ENCODE measurements at places on chromosomes 11 and 22.

DNA sequence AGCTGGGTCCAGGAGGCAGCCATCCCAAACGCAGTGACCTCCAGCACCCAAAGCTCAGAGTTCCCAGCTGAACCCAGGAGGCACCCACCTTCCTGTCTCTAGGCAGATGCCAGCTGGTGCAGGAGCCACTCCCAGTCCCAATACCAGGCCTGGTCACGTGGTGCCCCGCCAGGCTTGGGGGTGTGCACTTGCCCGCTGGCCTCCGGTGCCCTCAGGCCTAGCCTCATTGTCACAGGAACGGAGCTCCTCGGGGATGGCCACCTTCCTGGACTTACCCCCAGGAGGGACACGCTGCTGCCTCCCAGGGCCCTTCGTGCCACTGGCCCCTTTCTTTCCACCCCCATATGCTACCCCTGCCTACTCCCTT, 4.6 kb downstream of the BID start:
- DNase-seq: no peak

DNA sequence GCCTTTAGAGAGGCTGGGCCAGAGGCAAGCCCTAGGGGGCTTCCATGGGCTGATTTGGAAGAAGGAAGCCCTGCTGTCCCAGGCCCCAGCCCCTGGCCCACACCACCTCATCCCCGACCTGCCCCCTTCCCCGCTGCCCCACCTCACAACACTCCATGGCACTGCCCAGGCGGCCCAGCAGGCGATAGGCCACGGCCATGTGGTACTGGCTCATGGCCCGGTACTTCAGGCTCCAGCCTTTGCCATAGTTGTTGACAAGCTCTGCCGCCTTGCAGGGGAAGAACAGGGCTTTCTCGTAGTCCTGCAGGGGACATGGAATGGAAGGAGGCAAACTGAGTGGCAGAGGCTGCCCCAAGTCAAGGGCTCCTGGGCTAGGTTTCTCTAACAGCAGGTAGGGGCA, 6.4 kb downstream of the RAPSN start:
- DNase-seq: no peak

DNA sequence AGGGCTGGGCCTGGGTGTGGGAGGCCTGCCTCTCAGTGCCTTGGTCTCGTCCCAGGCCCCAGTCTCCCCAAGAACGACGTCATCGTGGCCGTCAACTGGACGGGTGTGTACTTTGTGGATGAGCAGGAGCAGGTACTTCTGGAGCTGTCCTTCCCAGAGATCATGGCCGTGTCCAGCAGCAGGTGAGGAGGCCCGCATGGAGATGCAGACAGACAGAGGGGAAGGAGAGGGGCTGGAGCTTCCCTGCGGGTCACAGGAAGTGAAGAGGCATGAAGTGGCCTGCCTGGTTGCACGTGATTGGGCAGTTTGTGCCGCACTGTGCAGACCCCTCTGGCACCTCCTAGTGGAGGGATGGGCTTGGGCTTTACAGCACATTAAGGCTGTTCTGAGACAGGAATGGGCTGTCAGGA, 70.4 kb downstream of the MYO7A start:
- no peak for DNase-seq

DNA sequence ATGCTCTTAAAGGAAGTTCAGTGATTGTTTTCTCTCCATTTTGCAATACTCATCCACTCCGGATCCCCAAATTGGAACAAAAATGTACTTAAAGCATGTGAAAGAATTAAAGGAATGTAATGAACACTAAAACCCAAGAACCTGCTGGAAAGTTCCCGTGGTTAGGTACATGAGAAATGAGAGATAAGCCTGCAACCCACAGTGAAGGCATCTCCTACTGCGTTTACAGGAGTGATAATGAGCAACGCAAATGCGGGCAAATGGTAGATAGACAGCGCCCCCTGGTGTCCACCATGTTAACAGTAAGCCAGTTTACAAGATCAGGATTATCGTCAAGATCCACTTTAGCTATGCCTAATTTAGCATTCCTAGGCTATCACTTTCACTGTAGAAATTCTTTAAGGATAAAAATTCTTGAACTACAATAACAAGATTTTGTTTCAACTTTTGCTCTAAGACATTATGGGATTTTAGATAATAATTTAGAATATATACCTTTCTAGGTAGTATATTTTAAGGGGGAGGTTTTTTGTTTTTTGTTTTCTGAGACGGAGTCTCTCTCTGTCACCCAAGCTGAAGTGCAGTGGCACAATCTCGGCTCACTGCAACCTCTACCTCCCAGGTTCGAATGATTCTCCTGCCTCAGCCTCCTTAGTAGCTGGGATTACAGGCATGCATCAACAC, 29.9 kb downstream of the ALG9 start:
- DNase-seq: peak; percentile 51

GRCh38 chr11:127825183-127825582, 762.2 kb downstream of the ETS1 start:
- no peak for DNase-seq

GRCh38 chr11:115437902-115438575, 66.2 kb downstream of the CADM1 start:
- no peak for DNase-seq

- DNase-seq: no peak
Observed at GRCh38 chr22:39732625-39733024, 160.9 kb downstream of the ENTHD1 start.

GRCh38 chr11:3836903-3837302, 3.9 kb downstream of the RHOG start:
- DNase-seq: no peak

- DNase-seq: no peak
Observed at GRCh38 chr11:84419616-84420015, 1133.4 kb upstream of the CCDC90B start.

DNA sequence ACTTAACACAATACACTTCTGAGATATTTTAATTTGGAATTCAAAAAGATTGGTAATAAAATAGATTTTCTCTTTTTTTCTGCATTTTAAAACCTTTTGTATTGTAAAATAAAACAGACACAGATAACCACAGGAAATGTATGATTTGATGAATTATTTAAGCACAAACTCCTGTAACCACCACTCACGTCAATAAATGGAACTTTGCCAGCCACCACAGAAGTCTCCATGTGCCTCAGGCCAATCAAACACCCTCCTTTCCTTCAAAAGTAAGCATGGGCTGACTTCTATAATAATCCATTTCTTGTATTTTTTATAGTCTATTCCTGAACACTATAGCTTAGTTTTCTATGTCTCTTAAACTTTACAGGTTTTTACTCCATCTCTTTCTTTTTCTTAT, 721.7 kb downstream of the DLG2 start:
- DNase-seq: no peak

DNA sequence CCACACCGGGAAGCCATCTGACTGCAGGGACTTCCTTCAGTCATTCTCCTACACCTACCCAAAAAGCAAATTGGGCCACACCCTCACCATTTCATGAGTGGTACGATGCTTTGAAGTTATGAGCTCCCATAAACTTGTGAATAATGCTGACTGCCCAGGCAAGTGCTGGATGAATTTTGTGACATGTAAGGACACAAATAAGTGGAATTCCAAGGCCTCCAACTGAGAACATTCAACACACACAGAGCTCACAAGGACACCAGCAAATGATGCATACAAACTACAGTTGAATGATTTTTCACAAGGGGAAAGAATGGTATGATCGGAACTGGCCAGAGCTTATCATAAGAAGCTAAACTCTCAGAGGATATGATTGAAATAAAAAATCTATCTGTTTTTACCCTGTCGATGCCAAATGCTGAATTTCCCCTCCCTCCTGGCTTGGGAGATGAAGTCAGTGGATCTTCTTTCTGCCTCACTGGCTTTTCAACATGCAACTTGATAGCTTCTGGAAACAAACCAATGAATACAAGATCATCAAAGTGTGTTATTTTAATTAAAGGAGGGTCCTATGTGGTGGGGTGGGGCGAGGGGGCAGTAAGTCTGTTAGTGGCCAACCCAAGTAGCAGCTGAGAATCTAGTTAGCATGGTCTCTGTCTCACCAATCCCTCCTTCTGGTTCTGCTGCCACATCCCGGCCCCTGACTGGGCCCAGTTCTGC, 123.8 kb downstream of the WT1 start:
- DNase-seq: no peak

GRCh38 chr11:120063686-120064340, 74.1 kb downstream of the TRIM29 start:
- no peak for DNase-seq

GRCh38 chr11:76115555-76115954, 90.7 kb downstream of the WNT11 start:
- DNase-seq: no peak

DNA sequence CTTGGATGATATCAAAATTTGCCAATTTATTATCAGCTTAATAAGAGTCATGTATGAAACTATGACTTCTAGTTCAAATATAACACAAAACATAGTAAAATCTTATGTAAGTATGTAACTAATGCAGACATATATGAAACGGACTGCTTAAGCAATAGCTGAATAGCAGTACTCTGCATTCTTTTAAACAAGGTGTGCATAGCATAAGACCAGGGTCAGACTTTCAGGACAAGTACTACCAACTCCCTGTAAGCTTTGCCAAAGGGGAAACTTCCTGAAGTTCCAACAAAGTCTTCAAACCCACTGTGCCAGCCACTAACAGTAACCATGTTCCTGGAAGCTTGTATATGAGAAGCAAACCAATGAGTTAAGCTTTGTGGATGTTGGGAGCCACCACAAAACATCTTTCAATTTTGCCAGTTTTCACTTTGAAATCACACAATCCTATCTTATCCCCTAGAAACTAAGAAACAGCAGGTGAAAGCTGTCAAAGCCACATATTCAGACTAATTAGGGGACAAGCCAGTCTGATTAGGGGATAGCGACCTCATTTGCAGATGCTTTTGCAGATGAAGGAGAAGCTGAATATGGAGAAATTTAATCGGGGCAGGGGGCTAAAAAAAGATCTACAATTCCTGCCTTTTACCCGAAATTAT, 13.3 kb downstream of the RBFOX2 start:
- DNase-seq: no peak

DNA sequence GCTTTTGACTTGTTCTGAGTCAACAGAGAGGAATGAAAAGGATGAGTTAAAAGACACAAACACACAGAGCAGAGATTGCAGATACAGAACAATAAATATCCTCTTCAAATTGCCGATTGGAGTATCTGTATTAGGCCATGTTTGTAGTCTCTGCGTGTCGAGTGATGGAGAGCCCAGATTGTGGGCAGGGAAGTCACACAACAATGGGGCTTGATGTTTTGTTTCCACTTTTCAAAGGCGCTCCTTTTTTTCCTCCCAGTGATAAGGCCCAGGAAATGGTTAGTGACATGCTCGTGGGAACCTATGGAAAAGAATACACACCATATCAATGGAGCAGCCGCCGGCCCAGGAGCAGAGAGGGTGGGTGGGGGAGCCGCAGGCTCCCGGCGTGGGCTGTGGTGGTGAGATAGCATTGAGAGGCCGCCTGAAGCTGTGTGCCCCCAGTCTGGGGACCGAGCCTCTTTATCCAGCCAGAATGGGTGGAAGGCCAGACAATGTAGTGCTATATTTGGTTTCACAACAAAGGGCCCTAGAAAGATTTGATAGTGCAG, 555.9 kb downstream of the INSC start:
- DNase-seq: no peak

DNA sequence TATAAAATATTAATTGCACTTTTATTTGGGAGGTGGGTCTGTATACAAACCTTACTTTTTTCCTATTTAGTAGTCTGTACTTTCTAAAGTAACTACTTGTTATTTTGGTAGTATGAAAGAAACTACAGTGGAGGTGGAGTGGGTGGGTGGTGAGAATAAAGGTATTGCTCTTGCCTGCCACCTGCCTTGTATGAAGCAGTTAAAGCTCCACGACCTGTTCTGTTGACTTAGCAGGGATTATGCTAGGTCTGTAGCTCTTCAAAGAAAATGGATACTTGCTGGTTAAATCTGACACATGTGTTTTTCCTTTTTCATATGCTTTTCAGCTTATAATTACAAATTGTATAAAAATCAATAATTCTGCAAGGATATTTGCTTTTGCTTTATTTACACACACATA, 111.9 kb downstream of the EHF start:
- DNase-seq: no peak

GRCh38 chr11:63504054-63504453, 1.8 kb upstream of the LGALS12 start:
- DNase-seq: no peak

DNA sequence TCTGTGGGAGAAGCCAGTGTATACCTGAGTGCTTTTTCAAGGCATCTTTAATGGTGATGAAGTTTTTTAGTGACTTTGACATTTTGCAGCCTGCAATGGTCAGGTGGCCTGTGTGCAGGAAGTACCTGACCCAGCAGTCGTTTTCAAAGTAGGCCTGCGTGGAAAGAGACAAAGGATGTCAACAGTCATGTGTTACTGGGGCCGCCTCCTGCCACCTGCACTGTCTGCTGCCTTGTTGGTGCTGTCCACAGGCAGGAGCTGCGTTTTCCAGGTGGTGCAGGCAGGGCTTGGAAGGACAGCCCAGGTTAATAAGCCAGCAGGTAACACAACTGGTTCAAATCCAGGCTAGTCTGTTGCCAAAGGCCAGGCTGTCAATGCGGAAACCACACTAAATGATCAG, 26.5 kb upstream of the NAP1L4 start:
- DNase-seq: no peak

GRCh38 chr22:43910178-43910695, 13.4 kb upstream of the PNPLA3 start:
- DNase-seq: no peak

GRCh38 chr22:38051900-38052862, 5.0 kb upstream of the PICK1 start:
- DNase-seq: peak; percentile 31

DNA sequence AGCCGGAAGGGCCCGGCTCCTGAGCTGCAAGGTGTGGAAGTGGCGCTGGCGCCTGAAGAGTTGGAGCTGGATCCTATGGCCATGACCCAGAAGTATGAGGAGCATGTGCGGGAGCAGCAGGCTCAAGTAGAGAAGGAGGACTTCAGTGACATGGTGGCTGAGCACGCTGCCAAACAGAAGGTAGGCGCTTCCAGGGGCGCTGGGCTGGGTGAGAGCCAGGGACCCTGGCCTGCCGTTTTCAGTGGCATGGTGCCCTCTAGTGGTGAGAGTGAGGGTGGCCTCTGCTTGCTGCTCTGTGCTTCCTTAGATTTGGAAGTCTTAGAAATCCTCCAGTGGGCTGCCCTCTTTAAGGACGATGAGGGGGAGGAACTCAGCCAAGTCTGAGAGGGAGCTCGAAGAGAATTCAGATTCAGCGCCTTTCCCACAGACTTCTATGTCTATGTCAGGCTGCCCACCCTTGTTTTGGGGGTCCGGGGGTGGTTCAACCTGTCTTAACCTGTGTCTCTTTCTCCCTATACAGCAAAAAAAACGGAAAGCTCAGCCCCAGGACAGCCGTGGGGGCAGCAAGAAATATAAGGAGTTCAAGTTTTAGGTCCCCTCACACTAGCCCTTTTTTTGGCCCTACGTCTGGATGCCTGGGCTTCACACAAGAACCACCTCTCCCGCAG, 1.8 kb upstream of the PACS1 start:
- DNase-seq: peak; percentile 28

- no peak for DNase-seq
Observed at GRCh38 chr11:113764527-113765219, 8.8 kb downstream of the ZW10 start.

- DNase-seq: no peak
Observed at GRCh38 chr11:131391176-131391575, 20.8 kb downstream of the NTM start.
